Activated T-cell treated with anti-CD3 and anti-CD28 coated beads, Interleukin-2, amount 50 U/mL, for 4 hours (primary cell): ENCODE measurements at places on chromosomes 7 and 10. TPM values are rescaled to one million over a fixed set of nuclear protein-coding genes. Genes with fewer than 3 reads are reported as not detected.

Gene GSAP
- 1.8 TPM for total RNA-seq

Gene MDFIC
- total RNA-seq, result 84.4 TPM

Gene RSPH10B
- 0.18 TPM for total RNA-seq

Gene ANKRD30A
- total RNA-seq, result not detected

Gene BTBD16
- not detected for total RNA-seq

Gene DNAJB6
- 129 TPM for total RNA-seq
